NCI-H146 (cell line): ENCODE measurements at places on chromosomes 5 and 9.

DNA sequence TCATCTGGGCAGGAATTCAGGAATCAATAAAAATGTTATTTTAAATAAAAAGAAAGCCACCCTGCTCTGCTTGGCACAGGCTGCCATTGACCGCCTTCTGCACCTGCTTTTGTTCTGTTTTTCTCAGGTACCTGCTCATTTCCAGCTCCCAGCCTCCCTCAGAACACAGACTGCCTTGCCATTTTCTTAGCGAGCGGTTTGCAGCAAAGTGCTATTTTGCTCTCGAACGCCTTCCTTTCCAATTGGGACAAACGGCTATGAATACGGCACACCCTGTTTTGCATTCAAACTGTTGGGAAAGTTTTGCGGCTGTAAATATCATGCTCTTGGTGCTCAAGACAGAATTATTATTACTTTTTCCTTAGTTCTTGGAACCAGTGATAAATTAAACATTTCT lies 25.1 kb upstream of the FCN1 start:
- no peak for DNase-seq

DNA sequence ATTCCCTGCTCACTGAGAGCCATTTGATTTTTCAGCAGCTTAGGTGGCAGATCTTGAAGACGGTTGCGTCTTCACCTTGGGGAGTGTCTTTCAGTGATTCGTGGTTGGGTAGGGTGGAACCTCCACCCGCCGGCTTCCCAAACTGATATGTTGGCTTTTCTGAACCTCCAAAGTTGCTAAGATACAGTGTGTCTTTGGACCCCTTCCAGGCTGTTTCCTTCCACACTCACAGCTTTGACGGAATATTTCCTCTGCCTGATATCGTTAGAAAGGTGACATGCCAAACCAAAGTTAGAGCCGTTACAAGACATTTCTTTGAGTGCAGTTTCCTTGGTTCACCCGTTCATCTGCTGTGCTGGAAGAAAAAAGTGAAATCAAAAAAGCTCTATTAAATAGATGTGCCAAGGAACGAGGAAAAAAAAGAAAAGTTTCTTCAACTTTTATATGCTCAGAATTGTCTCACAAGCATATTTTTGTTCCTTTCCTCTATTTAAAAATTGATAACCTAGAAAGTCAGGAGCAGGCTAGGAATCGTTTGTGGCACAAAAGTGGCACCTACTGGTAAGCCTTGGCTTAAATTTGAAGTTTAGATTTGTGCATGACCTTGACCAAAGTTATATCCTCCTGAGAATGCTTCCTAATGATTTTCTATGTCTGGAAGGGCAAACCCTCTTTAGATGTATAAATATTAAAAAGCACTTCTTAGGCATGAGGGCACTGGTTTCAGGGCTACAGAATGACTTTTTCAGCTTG lies 270.7 kb upstream of the WWC1 start:
- DNase-seq: no peak

DNA sequence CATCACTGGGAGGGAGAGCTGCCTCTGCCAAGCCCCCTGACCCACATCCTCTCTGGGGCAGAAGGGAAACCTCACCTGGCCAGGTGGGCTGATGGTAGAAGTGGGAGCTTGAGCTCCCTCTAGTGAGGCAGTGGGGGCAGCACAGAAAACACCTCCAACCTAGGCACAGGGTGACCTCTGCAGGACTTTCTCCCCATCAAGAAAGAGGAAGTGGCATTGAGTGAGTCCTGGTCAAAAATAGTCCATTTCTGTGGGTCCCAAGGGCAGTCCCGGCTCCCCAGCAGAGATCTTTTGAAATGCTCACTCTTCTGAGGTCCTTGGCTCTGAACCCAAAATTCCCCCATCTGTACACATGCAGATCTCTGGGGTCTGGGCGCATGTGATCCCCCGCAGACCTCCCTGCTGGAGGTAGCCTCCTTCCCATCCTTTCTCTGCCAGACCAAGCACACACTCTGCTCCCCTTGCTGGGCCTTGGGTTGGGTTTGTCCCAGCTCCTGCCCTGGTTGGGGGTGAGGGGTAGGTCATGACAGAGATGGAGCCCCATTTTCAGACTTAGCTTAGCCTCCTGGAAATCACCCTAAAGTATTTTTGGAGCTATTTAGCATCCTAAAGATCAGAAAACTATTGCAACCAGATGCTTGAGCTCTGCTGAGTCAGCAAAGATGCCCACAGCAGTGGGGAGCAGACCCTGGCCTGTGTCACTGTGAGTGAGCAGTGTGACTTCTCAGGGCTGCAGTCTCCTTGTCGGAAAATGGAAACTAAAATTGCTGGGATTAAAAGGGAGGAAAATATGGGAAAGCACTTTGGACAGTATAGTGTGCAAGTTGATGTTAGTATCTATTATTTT lies 41.6 kb upstream of the LCP2 start:
- no peak for DNase-seq

GRCh38 chr9:93577078-93577974 lies 942 bp downstream of the PHF2 start:
- DNase-seq: peak; percentile 28

- no peak for DNase-seq
Observed at GRCh38 chr9:4381744-4382143, 81.9 kb upstream of the GLIS3 start.

DNA sequence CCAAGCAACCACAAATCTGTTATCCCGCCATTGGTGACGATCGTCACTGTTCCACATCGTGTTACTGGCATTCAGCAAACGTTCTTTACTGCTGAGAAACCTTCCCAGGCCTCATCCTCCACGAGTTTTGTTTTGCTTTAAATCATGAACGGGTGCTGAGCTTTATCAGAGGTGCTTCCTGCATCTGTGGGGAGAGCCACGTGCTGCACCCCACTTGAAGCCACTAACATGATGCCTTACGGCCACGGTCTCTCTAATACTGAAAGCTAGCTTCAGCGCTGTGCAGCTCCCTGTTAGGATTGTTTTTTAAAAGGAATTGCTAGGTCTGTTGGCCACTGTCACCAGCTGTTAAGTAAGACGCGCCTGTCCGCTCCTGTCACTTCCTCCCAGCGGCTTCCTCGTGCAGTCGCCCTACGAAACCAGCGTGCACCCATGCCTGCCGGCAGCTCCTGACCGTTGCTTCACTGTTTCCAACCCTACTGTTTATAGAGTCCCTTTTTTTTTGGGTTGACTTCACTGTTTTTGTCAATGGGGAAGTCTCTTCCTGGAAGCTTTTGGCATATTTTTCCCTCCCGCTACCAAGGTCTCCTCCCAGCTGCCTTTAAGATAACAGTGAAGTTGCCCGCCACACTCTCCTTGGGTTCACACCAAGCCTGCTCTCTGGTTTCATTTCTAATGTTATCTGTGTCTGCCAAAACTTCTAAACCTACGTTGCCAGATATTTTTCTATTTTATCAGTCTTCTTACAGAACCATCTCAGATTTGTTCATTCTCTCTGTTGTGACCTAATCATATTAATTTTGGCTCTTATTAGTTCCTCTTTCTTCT lies 20.3 kb downstream of the LPCAT1 start:
- no peak for DNase-seq

DNA sequence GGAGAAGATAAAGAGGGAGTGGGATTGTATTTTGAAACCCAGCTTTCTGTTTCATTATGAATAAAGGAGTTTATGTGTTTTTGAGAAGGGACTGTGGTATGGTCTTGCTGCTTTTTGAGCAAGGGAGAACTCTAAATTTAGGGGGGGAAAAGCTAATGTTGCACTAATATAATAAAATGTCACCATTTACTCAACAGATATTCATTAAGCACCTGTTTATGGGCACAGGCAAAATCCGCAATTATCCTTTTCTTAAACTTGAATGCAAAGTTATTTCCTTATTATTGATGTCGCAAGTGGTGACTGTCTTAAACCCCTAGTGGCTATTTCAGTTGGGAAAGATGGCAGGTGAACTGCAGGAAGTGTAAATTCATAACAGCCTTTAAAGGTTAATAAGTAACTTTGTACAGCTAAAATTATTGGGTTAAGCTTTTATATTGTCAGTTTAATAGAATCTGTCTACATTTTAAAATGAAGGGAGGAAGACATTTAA lies 1.5 kb downstream of the CDC42SE2 start:
- no peak for DNase-seq
